ENCODE measurements at places on chromosomes 2 and 18. TPM values are rescaled to one million over a fixed set of nuclear protein-coding genes. Genes with fewer than 3 reads are reported as not detected.

DNA sequence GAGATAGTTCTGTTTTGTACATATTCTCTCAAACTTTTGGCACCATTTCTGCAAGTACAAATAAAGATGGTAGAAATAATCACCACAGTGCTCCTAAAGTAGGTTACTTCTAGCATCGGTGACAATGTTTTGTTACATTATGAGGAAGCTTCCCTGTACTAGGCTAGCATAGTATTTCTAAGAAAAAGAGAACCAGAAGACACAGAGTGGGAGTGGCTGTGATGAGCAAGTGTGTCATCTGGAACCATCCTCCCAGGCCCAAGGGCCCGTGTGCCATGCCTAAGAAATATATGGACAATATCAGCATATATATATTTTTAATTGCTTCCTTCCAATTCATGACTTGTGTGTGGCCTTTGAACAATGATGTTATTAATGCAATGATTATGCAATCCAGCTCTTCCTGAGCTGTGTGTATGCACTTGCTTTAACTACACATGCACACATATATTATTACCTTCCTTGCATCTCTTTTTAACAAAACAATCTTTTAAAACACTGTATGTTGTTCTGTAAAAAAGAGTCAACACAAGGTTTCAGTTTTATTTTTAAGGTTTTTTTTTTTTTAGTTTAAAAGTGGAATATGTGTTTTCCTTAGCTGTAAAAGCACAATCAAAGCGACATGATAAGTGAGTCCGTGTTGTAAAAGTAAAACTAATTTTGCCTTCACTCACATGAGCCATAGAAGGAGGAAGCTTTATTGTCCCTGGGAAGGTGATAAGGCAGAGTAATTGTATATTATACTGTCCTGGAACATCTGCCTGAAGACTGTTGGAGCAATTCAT is 303.9 kb downstream of the ZNF407 start:
- no peak for DNase-seq

- DNase-seq = no peak
Measured at GRCh38 chr2:30639836-30640235, 167.4 kb downstream of the CAPN13 start.

- no peak for DNase-seq
Measured at GRCh38 chr18:3085612-3086011, 72.7 kb upstream of the LPIN2 start.

DNA sequence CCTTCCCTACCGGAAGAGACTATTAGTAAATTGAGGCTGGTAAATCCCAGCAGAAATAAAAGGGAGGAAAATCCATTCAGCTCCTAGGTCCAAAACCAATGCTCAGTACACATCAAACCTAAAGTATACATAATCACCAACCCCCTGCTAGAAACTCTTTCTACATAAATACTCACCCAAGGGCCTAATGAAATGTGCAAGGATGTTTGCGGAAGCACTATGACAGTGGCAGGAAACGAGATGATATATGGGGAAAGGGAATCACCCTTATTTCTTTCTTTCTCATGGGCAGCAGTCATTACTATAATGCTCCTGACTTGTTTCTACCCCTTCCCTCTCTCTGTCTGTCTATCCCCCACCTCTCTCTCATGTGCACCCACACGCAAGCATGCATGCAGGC is 1.3 kb upstream of the SCTR start:
- DNase-seq = no peak

GRCh38 chr2:176158186-176158591 is 1.1 kb downstream of the HOXD3 start:
- DNase-seq = no peak

- no peak for DNase-seq
Measured at GRCh38 chr2:119792907-119793312, 33.2 kb downstream of the PTPN4 start.

DNA sequence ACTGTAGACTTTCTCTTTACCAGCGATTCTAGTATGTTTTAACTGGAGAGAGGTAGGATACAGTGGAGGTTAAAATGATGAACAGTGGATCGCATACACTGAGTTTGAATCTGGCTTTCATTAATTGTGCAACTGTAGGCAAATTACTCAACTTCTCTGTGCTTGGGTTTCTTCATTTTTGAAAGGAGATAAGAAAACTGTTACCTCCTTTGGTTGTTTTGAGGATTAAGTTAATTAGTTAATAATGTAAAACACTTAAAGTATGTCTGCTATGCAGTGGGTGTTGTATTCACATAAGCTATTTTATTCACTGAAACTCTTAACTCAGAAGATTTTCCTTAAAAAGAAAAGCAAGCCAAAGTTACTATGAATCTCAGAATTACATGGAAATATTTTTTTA is 111.8 kb upstream of the CYP20A1 start:
- DNase-seq = no peak

DNA sequence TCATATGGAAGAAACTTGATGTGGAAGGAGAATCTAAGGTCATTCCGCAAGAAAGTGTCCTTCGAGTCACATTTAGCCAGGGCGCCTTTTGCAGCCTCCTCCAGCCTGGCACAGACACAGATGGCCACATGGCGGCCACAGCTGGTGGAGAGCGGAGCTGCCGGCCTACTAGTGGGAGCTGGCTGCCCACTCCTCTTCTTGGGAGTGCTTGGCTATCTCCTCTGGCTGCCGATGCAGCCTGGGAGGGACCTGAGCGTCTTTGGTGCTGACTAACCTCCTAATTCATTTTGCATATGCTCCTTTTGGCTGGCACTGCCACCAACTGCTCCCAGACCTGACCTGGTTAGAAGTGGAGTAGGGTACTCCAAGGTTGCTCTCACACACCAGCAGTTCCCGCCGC is 199.3 kb upstream of the MYT1L start:
- DNase-seq = no peak

GRCh38 chr2:16747257-16747656 is 81.6 kb upstream of the CYRIA start:
- no peak for DNase-seq

DNA sequence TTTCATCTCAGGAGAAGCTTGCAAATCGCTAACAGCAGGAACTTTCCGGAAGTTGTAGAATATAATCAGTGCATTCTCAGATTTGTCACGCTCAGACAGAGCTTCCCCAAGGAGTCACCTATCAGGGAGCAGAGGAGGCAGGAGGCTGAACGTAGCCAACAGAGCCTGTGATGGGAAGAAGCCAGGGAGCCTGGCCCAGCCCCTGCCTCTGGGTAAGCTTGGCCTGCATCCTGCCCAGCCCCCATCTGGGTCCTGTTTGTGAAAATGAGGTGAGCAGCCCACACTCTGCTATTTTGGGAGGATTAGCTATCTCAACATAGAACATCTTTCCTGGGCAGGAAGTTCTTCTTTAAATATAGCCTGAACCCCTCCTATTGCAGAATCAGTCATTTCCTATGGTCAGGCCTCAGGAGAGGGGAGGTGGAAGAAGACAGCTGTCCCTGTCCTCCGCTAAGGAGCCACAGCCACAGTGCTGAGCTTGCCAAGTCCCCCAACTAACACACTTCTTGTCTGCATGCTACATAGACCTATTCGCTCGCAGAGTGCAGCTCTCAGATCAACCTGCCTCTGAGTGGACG is 19.2 kb upstream of the PKDCC start:
- DNase-seq = no peak

DNA sequence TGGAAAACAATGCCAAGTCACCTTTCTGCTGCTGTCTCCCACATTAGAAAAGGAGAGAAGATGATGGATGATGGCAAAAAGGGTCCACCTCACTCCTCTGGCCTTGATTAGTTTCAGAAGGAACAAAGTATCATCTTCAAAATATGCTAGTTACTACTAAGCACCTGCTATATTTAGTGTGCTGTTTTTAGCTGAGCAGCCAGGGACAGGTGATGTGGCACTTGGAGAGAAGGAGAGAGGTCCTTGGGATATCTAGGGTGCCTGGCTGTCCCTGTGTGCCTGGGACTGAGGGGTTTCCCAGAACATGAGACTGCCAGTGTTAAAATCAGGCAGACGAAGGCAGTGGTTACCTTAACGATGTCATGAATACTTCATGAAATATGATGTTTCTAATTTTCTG is 235.5 kb upstream of the NT5C1B start:
- no peak for DNase-seq

GRCh38 chr2:56473524-56473923 is 289.7 kb downstream of the CCDC85A start:
- no peak for DNase-seq

DNA sequence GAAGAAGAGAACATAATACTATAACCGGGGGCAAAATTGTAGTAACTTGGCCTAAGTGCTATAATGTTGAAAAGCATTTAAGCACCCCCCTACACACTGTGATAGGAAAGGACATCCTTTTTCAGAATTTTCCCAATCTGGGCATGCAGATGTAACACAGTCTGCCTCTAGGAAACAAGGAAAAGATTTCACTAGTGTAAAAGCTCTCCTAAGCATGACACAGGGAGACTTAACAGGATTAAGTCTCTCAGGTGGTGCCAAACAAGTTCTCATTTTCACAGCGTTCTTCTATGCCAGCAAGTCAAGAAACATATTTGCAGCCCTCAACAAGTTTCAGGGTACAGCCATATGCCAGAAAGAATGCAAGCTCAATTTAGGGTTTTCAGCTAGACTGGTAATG is 53.0 kb downstream of the NCKAP5 start:
- DNase-seq = no peak

- DNase-seq = no peak
Measured at GRCh38 chr18:7084080-7085065, 33.2 kb downstream of the LAMA1 start.

- DNase-seq = no peak
Measured at GRCh38 chr2:225113371-225114015, 71.2 kb upstream of the DOCK10 start.

GRCh38 chr2:19812166-19812565 is 89.6 kb downstream of the TTC32 start:
- no peak for DNase-seq

DNA sequence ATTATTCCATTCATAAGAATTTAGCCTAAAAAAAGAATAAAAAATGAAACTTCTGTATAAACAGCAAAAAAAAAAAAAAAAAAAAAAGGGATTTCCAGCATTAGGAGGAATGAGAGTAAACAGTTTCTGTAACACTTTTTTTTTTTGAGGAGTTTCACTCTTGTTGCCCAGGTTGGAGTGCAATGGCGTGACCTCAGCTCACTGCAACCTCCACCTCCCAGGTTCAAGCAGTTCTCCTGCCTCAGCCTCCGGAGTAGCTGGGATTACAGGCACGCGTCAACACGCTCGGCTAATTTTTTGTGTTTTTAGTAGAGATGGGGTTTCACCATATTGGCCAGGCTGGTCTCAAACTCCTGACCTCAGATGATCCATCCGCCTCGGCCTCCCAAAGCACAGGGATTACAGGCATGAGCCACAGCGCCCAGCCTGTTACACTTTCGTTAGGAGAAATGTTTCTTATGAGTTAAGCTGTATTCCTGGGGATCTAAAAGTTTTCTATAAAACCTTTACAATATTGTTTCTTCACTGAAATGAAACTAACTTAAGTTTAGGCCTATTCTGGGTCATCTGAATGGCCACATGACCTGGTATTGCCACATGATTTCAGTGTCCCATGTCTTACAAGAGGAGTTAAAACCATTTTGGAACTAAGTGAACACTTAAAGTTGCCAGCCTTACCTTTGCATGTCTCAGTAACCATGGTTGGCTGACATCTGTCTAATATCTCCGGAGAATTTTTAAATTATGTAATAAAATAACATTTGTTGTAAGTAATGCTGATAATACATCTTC is 17.5 kb downstream of the SMAD2 start:
- no peak for DNase-seq

DNA sequence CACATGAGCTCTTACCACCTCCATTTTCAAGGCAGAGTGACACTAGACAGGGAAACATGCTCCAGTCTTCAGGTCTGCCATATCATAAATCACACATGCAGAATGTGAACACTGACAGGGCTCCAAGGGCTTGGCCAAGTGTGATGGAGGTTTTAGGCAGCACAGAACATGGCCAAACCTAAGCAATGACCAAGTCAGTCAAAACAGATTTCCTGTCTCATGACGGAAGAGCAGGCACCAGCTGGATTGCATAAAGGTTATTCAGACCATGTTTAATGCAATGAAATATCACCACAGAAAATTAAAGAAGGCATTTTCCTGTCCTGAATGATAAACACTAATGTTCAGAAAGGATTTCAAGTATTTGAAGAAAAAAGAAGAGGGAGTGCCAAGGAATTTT is 72.5 kb downstream of the SUMO1 start:
- DNase-seq = no peak

DNA sequence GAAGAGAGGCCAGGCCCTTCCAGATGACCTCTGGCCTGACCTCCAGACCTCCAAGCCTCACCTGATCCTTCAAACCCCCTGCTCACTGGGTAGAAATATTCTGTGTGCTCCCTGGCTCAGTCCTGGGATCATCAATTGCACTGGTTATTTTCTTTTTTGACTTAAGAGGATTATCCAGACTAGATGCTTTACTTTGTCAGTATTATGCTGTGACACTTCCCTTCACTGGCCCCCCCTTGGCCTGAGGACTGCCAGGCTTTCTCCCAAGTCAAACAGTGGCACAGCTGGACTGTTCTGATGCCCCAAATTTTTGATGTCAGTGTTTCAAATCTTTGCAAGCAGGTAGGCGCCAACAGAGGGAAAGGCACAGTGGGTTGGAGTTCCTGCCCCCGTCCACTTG is 156.3 kb upstream of the SKOR2 start:
- DNase-seq = no peak

- DNase-seq = no peak
Measured at GRCh38 chr2:2524348-2524941, 193.4 kb upstream of the MYT1L start.

GRCh38 chr2:68468801-68469200 is 1.4 kb downstream of the APLF start:
- no peak for DNase-seq

DNA sequence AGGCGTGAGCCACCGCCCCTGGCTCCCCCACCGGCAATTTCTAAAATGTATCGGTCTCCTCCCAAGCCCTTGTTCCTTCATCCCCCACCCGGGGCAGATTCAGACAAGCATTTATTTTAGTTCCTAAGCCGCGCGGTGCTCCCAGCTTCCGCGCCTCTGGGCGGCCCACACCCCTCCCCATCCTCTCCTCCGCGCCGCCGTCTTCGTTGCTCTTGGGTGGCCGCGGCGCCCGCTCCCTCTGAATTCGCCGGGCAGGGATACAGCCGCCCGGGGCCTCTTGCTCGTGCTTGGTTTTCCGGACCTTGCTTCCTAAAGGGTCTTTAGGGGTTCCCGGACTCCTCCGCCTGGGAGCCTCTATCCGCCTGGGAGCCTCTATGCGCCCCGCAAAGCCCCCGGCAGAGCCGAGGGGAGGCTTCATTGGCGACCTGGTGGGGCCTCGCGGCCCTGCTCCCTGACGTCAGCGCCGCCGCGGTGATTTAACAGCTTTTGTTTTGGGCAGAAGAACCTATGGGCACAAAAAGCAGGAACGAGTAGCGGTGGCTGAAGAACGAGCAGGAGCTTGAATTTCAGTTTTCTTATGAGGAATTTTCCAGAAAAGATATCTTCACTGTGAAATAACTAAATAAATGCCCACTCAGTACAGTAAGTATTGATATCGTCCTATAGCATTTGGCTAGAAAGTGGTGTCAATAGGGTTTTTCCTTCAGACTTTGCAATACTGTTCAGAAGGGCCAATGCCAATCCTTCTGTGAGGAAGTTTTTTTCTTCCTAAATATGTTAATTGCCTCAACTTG is 37.3 kb downstream of the PRKRA start:
- no peak for DNase-seq

Gene RNU2-63P
- not detected for total RNA-seq

Gene TDRD15
- total RNA-seq = not detected

Gene PHLPP1
- total RNA-seq = 4.4 TPM

Gene MTX2
- total RNA-seq = 23.2 TPM

Gene ADGRF3
- 0.13 TPM for total RNA-seq

Gene SNORC
- total RNA-seq = 0.13 TPM

Gene POTEI
- 0.26 TPM for total RNA-seq

Gene HAAO
- not detected for total RNA-seq

Gene LYPD6
- total RNA-seq = 13.3 TPM

Gene GAL3ST2
- total RNA-seq = not detected

Gene NCKAP5
- total RNA-seq = under 0.01 TPM
